CD8-positive, alpha-beta T cell (primary cell): ENCODE measurements at places on chromosomes 12 and 14. TPM values are rescaled to one million over a fixed set of nuclear protein-coding genes. Genes with fewer than 3 reads are reported as not detected.

The GPRC5D gene
- total RNA-seq, result not detected

DNA sequence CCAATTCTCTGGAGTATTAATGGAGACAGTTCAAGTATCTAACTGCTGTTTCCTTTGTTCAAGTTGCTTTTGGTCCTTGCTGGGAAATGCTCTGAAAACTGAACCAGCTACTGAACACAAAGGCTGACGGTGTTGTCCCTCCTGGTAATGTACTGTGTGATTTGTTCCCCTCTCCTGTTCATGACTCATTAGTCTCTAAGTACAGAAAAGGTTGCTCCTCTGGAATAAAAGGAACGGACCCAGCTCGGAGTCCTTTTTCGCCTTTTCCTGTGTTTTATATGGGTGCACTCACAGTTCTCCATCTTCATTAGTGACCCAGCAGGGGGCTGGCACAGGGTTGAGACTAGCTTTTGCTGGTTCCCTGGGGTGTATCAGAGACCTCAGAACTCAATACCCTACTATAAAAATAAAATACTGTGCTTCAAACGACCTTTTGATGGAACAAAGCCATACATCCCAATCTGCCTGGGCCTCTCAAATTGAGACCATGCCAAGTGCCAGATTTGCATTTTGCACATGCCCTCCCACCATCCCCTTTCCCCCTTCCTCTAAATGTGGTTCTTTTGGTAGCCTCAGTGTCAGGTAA is 269.7 kb downstream of the RAD51B start:
- DNase-seq, result no peak

- DNase-seq, result no peak
Observed at GRCh38 chr12:80702889-80703805, 4.3 kb upstream of the MYF6 start.

DNA sequence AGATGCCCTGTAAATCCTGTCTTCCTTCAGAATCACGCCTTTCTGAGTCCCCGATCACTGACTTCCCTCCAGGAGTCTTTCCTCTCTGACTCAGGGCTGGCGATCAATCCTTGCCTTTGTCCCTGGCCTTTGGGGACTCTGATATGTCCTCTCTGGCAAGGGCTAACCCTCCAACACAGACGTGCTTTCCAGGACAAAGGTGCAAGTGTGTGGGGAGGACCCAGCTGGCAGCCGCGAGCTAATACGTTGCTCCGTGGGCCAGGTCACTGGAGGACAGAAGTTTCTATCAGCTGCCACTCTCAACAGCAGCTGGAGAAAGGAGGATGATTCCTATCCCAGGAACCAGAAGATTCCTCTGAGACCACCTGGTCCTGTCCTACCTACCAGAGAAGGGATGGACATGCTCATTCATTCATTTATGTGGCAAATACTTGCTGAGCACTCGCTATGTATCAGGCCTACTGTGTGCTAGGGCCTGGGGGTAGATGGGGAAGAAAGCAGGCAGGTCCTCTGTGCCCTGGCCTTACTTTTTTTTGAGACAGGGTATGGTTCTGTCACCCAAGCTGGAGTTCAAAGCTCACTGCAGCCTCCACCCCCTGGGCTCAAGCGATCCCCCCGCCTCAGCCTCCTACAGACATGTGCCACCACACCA is 8.5 kb upstream of the SCARB1 start:
- no peak for DNase-seq

DNA sequence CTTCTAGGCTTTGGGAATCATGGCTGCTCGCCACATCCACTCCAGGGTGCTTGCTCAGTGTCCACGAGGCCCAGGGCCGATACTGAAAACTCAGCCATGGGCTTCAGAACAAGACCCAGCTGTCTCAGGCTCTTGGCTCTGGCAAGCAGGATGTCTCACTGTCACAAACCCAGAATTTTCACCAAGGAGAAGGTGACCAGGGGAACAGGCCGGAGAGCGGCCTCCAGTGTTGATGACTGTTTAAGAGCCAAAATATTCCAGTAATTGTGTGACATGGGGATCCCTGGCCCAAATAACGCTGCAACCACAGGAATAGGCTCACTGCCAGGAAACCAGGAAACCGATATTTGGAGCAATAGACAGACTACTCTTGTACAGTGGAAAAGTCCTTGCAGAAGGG is 9.8 kb upstream of the SERPINA5 start:
- no peak for DNase-seq

GRCh38 chr12:132439333-132439904 is 50.5 kb upstream of the FBRSL1 start:
- DNase-seq, result no peak

DNA sequence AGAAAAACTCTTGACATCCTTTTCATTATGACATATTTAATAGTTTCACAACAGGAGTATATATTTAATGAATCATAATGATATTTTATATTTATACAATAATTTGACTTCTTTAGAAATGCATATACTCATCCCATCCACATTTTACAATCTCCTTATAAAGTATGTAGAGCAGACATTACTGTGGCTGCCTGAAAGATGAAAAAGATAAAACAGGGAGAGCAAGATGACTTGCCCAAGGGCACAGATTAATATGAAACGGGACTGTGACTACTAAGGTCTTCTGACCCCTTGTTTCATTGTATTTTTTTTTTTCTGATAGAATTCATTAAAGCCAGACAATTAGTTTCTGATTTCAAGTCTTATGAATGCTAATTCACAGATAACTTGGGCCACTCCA is 293.6 kb downstream of the SOX5 start:
- no peak for DNase-seq

GRCh38 chr12:58176296-58176869 is 235.0 kb downstream of the ATP23 start:
- DNase-seq, result no peak

- no peak for DNase-seq
Observed at GRCh38 chr12:133165776-133166175, 15.5 kb upstream of the ZNF268 start.

- no peak for DNase-seq
Observed at GRCh38 chr12:24424376-24424775, 474.9 kb upstream of the SOX5 start.

- DNase-seq, result no peak
Observed at GRCh38 chr12:5171701-5172100, 128.0 kb downstream of the KCNA5 start.

DNA sequence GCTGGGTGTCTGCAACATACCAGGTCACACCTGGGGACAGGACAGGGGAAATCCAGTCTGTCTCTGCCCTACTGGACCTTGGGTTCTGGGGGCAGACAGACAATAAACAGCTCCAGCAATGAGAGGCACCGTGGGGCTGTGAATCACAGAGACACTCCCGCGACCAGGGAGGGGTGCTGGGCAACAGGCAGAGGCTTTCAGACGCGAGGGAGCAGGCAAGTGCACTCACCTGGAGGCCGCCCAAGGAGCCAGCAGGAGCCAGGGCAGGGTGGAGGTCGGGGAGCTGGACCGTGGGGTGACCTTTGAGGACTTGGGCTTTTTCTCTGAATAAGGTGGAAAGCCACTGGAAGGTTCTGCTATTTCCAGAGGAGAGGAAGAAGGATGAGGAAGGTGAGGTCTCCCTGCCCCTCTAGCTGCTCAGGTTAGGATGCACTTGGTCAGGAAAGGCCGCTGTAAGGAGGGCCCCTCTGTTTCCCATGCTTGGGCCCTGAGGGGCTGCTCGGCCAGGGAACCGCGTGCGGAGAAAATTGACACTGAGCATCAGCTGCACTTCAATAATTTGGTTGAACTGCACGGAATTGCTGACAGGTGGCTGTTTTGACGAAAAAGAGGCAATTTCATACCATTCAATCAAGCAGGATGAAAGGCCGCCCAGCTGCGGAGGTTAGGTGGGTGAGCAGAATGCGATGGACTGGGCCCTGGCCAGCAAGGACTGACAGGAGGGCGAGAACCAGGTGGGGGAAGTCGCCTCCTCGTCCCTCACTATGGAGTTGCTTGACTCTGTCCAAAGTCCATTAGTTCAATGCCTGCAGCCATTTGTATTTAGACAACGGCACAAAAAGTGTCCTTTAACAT is 42.2 kb downstream of the JAG2 start:
- no peak for DNase-seq

GRCh38 chr14:71741241-71741640 is 191.0 kb upstream of the RGS6 start:
- no peak for DNase-seq
